ENCODE measurements at places on chromosomes 3 and 15.

DNA sequence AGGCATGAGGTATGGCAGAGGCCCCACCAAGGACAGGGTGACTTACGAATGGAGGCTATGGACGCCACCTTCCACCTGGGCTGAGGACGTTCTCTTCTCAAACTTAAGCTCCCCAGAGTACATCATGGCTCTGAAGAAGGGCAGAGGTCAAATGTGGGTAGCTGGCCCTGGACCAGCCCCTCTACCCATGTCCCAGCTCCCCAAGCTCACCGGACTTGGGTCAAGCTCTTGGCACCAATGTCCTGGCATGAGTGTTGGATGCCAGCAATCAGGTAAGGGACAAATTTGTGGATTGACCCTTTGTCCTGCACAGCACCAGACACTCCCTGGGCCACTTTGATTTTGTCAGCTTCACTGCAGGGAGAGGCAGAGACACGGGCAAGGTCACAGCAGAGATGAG, 2.5 kb downstream of the NDUFAF3 start:
- DNase-seq: no peak

GRCh38 chr15:98177966-98178592, 217.6 kb downstream of the ARRDC4 start:
- DNase-seq: peak; percentile 29

GRCh38 chr15:97692301-97693015, 268.0 kb upstream of the ARRDC4 start:
- no peak for DNase-seq

GRCh38 chr3:171480526-171480925, 20.3 kb upstream of the TNIK start:
- no peak for DNase-seq

GRCh38 chr3:46416125-46416810, 9.2 kb downstream of the CCRL2 start:
- no peak for DNase-seq

GRCh38 chr3:134282659-134283047, 32.0 kb upstream of the RYK start:
- no peak for DNase-seq

- DNase-seq: no peak
Measured at GRCh38 chr3:103767635-103768034, 1332.8 kb downstream of the ZPLD1 start.

- no peak for DNase-seq
Measured at GRCh38 chr3:156535798-156536197, 19.1 kb downstream of the SSR3 start.

DNA sequence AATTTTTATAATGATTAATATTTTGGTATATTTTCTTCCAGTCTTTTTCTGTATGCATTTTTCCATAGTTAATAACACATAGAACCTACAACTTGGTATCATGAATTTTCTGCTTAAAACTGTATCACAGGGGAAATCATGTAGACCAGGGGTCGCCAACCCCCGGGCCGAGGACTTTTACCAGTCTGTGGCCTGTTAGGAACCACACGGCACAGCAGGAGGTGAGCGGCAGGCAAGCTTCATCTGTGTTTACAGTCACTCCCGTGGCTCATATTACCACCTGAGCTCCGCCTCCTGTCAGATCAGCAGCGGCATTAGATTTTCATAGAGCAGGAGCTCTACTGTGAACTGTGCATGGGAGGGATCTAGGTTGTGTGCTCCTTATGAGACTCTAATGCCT, 54.7 kb downstream of the RPL22L1 start:
- no peak for DNase-seq

DNA sequence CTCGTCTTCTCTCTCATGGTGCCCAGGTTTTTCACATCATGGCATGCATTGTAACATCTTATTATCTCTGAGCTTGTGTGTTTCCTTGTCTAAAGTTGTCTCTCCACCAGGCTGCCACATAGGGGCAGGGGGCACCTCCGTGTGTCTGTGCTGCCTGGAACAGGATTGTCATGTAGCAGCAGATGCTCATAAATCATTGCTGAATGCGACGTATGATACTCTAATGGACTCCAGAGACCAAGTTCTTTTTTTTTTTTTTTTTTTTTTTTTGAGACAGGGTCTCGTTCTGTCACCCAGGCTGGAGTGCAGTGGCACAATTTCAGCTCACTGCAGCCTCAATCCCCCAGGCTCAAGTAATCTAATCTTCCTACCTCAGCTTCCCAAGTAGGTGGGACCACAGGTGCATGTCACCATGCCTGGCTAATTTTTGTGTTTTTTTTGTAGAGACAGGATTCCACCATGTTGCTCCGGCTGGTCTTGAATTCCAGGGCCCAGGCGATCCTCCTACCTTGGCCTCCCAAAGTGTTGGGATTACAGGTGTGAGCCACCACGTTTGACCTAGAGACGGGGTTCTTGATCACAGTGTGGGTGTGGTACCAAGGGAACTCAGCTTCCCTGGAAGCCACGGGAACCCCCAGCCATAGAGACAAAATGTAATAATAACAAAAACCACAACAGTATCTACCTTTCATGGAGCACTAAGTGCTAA, 4.7 kb upstream of the DNASE1L3 start:
- DNase-seq: no peak

DNA sequence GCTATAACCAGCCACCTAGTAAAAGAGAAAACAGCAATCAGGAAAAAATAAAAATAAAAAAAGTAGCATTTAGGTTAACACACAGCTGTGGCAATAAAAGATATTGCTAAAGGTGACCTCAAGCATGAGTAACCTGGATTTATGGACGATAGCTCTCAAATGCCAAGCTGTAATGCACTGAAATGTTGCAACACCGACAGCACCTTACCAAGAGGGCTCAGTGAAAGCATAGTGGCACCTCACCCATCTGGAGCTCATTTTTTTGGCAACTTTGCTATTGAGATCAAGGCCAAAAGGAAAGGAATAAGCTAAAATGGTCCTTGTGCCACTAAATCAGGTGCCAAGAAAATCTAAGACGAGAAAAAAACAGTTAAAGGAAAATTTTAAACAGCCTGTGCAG, 2.5 kb downstream of the HACD2 start:
- DNase-seq: no peak

- no peak for DNase-seq
Measured at GRCh38 chr3:113210604-113211329, 590 bp upstream of the BOC start.

GRCh38 chr15:72169236-72169920, 28.2 kb downstream of the GRAMD2A start:
- DNase-seq: no peak

DNA sequence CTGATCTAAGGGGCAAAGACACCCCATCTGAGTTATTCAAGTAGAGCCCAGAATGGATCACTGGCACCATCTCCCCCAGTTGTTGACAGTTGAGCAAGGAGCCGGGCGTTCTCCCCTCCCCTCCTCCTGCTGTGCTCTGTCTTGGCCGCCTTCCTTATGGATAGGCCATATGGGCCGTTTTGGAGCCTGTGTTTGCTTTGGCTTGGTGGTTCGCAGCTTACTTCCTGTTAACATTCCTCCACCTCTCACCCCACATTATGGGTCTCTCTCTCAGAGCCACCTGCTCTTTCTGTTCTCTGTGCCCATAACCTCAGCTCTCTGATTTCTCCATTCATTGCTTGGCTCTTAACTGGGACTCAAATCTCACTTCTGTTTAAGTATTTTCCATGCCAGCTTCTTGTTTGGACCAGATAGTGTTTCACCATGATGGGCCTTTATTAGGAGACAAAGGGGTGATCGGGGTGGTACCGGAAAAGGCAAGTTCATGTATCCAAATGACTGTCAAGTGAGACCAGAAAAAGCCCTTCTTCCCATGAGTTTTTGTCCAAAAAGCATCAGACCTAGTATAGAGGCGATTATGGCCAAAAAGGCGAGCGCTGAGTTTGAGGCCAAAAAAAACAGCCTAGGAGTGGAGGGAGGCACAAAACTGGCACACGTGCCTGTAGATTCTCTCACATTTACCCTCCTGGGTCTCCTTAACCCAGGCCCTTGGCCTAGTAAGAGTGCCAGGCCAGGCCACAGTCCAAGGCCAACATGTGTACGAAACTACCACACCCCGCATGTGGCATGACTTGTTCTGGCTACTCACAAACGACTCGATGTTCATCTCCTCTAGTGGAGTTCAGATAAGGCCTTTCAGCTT, 62.6 kb downstream of the DUT start:
- no peak for DNase-seq

DNA sequence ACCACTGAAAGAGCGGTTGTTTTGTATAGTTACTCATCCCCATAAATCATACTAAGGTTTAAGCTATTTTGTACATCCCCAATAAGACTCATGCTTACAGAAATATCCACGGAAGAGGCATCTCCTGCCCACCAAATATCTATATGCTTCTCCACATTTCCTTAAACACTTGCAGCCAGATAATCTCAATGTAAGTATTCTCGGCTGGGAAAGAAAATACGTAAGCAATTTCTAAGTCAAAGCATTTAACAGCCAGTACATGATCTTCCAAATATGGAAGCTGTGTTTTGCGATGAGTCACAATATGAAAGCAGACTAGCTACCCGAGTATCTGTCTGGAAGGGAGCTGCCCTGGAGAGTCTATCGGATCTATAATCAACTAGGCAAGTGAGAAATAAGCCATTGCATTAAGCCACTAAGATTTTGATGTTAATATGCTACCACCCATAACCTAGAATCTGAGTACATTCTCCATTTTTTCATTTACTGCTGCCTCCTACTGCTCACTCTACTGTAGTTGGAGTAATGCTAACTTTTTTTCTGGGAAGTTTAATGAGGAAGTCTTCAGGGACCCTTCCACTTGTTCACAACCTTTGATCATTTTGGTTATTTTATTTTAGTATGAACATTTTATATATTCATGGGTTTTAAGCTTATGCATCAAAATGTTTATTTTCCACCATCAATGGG, 26.9 kb upstream of the ZMAT3 start:
- DNase-seq: no peak

DNA sequence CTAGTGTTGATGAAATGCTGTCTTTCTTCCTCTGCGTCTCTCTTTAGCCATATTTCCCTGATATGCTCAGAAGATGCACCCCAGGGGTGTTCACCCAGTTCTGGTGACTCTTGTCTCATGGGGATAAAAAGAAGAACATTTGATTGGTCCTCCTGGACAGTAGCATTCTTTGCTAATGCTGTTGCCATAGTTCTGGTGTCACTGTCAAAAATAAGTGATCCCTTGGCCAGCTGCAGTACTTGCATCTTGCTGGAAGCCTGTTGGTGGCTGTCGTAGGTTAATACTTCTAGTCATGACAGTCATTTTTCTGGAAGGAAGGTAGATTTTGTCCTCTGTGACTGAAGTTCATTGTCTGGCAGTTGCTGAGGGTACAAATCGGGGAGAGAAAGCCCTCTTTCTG, 124.5 kb downstream of the UNC13C start:
- DNase-seq: no peak

- DNase-seq: no peak
Measured at GRCh38 chr15:70060993-70061305, 36.8 kb downstream of the TLE3 start.

- no peak for DNase-seq
Measured at GRCh38 chr15:92904722-92905571, 4.8 kb downstream of the CHD2 start.

DNA sequence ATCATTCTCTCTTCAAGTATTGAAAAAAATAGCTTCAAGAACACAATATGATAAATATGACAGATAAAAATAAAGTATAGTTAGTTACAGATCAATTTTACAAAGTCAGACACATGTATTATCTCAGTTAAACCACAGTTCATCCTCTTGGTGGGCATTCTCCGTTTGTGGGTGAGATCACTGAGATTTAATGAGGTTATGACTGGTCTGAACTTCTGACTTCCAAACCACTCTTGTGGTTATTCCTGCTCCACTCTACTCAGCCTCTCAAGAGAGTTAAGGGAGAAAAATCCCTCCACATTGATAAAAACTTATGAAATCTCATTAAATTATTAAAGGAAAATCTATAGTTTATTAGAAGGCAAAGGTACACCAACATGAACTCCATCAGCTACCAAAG, 229.9 kb upstream of the LRTM1 start:
- DNase-seq: no peak

DNA sequence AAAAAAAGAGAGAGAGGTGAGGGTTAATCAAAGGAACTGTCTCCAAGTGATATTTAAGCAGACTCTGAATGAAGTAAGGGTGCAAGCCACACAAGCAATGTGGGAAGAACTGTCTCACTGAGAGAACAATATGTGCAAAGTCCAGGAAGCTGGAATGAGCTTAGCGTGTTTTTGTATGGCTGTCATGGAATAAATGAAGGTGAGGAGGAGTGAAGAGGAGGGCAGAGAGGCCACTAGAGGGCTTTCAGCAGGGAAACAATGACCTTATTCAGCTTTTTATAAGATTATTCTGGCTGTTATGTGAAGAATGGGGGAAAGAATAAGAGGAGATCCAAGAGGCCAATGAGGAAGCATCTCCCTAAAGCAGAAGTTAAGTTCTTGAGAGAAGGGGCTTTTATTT, 86.9 kb upstream of the COL8A1 start:
- no peak for DNase-seq

GRCh38 chr3:125166599-125167136, 45.9 kb downstream of the SLC12A8 start:
- no peak for DNase-seq

GRCh38 chr3:144496141-144496835, 524.7 kb downstream of the DIPK2A start:
- no peak for DNase-seq

GRCh38 chr3:4063916-4064574, 239.1 kb upstream of the SETMAR start:
- DNase-seq: no peak

GRCh38 chr3:16482770-16483531, 30.5 kb downstream of the RFTN1 start:
- DNase-seq: peak; percentile 33

GRCh38 chr15:37586011-37586583, 348.3 kb upstream of the TMCO5A start:
- no peak for DNase-seq

DNA sequence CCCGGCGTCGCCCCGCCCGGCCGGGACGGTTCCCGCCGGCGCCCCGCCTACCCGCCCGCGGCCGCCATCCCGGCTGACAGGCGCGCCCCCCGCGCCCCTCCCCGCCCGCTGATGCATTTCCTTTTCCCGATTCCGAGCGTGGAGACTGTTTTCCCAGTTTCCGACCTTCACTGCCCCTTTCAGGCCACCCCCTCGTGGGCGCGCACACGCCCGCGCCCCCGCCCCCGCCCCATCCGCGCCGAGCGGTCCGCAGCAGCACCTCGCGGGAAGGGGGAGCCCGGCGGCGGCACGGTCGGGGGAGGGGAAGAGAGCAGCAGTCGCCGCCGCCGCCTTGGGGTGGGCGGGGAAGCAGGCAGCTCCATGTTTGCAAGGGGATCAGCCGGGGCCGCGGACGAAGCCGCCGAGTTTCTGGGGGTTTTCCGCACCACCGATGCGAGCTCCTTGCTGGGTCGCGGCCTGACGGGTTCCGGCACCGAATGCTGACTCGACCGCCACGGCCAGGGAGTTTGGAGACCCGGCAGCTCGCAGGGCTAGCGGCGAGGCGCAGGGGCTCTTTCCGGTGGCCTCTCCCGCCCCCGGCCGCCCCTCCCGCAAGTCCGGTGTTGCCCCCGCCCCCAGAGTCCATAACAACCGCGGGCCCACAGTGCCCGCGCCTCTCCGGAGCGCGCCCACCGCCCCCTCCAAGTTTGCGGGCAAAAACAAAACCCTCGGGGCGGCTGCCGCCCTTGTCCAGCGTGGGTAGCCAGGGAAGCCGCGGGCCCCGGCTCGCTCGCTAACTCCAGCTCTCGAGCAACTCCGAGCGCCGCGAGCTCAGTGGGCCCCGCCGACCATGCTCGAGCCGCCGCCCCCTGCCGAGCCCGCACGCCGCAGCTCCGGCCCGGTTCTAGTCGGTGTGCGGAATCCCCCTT, 3.2 kb upstream of the SIN3A start:
- peak; percentile 89 for DNase-seq

GRCh38 chr3:39080026-39080425, 27.4 kb downstream of the GORASP1 start:
- no peak for DNase-seq

- DNase-seq: no peak
Measured at GRCh38 chr3:178947738-178948137, 123.9 kb downstream of the ZMAT3 start.
